ENCODE measurements at places on chromosomes 1 and 21. TPM values are rescaled to one million over a fixed set of nuclear protein-coding genes. Genes with fewer than 3 reads are reported as not detected.

Gene TMEM61
- not detected for total RNA-seq

Gene FCN3
- total RNA-seq = not detected

Gene QSOX1
- total RNA-seq = 443 TPM

Gene RIPPLY3
- total RNA-seq = not detected

- DNase-seq = peak; percentile 61
Measured at GRCh38 chr1:203915811-203916210, 54.4 kb downstream of the SNRPE start.

- no peak for DNase-seq
Measured at GRCh38 chr1:72280131-72280530, 2.2 kb downstream of the NEGR1 start.

GRCh38 chr1:227356620-227357146 lies 38.4 kb upstream of the CDC42BPA start:
- no peak for DNase-seq

Gene CDK11A
- 25.8 TPM for total RNA-seq
